Mammary epithelial cell (primary cell): ENCODE measurements at places on chromosomes 4 and X. TPM values are rescaled to one million over a fixed set of nuclear protein-coding genes. Genes with fewer than 3 reads are reported as not detected.

ERAS gene
- total RNA-seq: not detected

RHOXF2 gene
- total RNA-seq: not detected

TEX11 gene
- total RNA-seq: not detected

SPARCL1 gene
- total RNA-seq: 1.2 TPM

MTNR1A gene
- total RNA-seq: not detected in 2 replicates

NCAPG gene
- total RNA-seq: 12.7 and 39.4 TPM in 2 replicates

LEF1 gene
- total RNA-seq: 1.7 and 4.0 TPM in 2 replicates

SORBS2 gene
- 8.5 TPM for total RNA-seq

CABS1 gene
- total RNA-seq: not detected in 2 replicates

SOD3 gene
- total RNA-seq: 0.17 TPM

GPRASP3 gene
- 3.4 TPM in 2 replicates for total RNA-seq

GEMIN8 gene
- total RNA-seq: 14.7 TPM
